Stimulated activated CD8-positive, alpha-beta memory T cell treated with anti-CD3 and anti-CD28 coated beads, Interleukin-7, amount 100 ng/mL, for 1 hour (primary cell): ENCODE measurements at places on chromosomes 13 and 19.

DNA sequence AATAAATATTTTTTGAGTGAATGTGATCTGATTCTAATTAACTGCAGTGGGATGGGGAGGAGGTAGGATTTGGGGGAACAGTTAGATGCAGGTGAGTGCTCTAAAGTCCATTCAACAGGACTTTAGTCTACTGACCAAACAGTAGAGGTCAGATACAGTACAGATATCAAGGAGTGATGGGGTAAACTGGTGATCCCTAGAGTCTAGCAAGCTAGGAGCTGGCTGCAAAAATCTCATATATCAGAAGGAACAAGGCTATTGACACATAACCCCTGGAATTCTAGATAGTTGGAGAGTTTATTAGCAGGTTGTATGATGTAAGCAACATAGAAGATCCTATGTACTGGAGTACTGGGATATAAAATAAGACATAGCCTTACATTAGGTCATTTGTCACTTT lies 131.6 kb downstream of the HS6ST3 start:
- no peak for DNase-seq

GRCh38 chr13:100594731-100595130 lies 6.1 kb upstream of the GGACT start:
- DNase-seq, result no peak

DNA sequence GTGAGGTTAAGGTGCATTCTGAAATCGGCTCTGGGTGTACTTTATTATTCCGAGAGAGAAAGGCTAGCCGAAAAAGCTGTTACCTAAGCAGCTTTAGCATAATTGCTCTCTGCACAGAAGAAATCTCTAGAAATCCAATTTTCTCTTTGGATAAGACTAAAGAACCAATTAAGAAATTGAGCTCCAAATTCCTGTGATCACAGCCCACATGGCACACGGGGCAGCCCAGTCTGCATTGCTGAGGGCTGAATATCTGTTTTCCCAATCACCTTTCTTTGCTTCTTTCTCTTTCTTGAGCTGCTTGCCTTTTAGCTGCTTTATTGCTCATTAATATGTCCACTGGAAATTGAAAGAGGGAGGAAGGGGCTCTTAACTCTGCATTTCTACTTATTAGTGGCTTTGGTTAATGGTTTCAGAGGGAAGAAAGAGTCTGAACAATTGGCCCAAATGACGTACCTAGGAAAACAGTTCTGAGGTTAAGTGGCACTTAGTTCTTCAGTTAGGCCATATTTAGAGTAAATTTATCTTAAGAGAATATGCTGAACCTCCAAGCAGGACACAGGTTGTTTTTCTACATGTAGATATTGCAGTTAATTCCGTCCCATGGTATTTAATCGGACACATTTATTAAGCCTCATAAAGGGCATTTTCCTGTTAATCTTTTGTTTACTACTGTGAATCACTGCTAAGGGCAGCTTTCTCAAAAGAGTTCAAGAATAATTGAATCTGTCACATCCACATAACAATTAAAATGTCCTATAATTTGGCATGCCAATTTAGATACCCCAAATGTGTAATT lies 265.7 kb downstream of the ABCC4 start:
- no peak for DNase-seq

DNA sequence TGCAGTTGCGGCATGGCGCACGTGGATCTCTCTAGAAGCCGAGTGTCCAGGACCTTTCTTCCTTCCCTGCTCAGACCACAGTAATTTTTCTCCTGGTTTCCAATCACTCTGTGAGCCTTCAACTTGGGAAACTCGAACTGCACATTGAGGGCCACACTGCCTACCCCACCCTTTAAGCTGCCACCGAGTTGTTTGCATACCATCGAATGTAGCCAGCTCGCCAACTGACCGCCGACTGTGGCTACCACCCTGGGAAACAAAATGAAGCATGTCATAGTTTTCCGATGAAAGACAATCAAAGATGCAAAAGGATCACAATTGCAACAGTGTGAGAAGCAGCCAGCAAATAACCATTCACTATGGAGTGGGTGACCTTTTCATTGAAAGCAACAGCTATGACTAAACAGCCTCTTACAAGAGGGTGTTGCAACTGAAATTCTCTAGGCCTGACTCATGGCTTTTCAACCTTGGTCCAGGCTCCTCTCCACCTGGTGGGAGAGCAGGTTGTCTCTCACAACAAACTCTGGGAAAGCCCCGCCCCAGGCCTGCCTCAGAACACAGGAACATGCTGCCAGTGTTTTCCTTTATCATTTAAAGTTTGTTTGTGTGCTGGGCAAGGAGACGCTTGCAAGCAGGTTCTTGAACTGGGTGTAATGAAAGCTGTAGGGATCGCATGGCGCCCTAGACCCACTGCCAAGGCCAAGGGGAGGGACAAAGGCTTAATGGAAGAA lies 141.7 kb upstream of the SERP2 start:
- DNase-seq, result no peak

DNA sequence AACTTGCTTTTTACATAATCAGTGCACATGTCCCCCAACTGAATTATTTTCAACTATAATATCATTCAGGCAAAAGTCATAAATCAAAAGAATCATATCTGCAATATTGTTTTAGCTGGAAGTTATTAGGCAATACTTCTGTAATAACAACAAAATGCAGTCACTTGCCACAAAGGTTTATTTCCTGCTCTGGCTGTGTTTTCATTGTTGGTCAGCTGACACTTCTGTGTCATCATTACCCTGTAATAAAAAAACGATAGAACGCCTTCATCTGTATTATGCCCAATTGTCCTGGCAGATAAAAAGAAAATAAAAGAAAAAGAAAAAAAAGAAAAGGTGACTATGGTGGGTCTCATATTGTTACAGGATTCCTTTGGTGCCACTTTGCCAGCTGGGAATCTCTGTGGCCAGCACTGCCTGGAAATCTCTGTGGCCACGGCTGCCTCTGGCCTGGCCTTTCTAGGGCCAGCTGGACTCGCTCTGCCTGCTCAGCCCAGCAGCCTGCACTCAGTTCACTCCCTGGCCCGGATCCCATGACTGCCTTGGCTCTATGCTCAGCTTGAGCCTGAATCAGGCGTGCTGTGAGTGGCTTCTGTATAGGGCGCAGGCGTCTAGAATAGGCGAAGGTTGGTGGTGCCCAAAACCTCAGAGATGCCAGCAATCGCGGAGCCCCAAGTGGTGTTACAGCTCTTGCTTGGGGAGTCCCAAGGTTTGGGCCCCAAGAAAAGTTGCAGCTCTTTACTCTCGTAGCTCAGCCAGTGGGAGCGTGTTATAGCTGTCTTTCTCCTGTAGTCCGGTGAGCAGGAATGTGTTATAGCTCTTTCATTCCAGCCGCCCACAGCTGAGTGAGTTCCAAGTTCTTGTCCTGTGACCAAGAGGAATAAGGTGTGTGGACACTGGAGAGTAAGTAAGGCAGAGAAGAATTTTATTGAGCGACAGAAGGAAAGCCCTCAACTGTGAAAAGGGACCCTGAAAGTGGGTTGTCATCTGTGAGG lies 1227.1 kb downstream of the SLITRK1 start:
- no peak for DNase-seq

DNA sequence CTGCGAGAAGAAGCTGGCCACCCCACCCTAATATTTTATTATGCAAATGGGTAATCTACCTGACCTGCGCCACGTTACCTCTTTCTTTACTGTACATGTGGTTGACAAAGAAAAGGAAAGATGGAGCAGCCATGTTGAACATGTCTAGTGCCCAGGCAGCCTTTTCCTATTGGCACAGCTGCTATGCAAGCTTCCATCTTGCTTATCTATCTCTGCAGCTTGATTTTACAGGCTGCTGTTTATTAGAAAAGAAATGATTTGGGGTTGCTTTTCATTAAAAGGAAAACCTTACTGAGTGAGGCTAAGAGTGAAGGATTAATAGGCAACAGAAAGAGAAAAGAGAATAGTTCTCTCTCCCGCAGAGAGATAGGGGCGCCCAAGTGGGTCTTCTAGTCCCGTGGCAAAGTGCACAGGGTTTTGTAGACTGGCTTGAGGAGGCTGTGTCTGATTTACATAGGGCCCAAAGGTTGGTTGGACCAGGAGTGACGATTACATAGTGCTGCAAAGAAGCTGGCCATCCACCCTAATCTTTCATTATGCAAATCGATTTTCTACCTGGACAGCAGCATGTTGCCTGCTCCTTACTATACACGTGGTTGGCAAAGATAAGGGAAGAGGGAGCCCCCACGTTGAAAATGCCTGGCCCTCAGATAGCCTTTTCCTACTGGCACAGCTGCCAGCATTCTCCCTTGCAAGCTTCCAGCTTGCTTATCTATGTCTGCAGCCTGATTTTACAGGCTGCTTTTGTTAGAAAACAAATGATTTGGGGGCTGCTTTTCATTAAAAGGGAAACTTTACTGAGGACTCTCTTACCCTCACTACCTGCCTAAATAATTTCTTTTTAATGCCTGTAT lies 28.3 kb downstream of the OR10H4 start:
- no peak for DNase-seq
